NCI-H1105 (cell line): ENCODE measurements at places on chromosomes 11 and 22.

DNA sequence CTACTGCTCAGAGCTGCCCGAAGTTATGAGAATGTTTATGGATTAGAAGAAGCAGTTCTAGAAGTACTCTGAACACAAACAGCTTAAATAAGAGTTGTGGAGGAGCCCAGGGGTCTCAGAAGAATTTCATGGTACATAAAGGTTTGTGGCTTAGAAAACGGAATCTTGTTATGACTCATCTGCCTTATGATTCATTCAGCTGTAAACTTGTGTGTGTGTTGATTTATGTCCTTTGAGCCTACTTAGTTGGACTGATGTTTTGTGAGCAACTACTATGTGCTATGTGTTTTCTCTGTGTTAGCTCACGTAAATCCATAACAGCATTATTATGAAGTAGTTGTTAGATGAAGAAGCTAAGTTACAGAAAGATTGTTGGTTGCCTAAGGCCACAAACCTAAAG is 203.7 kb downstream of the PGR start:
- DNase-seq: no peak

DNA sequence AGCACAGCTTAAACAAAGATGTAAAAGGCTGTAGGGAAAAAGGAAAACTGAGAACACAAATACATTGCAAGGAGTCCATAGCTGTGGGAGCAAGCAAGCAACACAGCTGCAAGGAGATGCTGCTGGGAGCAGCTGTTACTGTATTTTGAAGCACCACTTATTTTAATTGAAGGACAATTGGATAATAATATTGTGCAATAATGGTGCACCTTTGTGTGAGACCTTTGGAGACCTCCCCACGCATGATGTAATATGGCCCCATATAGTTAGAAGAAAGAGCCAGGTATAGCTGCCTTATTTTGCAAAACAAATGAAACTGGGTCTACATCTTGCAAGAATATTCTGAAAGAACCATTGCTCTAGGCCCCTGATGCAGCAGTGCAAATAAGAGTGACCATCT is 191.1 kb upstream of the KIRREL3 start:
- peak; percentile 70 for DNase-seq

- no peak for DNase-seq
Observed at GRCh38 chr22:40560551-40560950, 76.0 kb downstream of the MRTFA start.

DNA sequence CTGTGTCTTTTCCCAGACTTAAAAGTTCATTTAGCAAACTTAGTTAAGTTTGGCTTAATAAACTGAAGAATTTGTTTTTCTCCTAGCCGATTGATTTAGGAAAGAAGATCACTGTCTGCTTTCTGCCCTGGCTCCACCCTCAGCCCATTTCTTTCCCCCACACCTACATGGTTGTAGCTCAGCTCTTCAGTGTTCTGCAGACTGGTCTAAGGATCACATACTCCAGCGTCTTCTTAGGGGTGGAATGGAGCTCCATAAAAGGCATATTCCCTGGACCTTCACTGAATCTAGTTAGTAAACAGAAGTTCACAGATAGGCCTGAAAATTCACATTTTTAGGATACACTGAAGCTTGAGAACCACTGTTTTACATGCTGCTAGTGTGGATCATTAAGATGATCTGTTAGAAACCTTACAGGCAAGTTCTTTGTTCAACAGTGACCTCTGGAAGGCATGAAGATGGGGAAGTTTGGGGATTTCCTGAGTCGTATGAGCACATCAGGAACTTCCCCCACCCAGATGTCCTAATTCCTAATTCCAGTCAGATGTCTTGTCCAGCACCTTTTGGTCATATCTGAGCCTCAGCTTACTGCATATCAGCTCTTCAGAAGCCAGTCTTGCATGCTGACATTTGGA is 16.8 kb downstream of the PIWIL4 start:
- DNase-seq: no peak

- no peak for DNase-seq
Observed at GRCh38 chr22:50460938-50461337, 13.9 kb downstream of the SBF1 start.

- no peak for DNase-seq
Observed at GRCh38 chr11:103274025-103274424, 164.8 kb downstream of the DYNC2H1 start.

DNA sequence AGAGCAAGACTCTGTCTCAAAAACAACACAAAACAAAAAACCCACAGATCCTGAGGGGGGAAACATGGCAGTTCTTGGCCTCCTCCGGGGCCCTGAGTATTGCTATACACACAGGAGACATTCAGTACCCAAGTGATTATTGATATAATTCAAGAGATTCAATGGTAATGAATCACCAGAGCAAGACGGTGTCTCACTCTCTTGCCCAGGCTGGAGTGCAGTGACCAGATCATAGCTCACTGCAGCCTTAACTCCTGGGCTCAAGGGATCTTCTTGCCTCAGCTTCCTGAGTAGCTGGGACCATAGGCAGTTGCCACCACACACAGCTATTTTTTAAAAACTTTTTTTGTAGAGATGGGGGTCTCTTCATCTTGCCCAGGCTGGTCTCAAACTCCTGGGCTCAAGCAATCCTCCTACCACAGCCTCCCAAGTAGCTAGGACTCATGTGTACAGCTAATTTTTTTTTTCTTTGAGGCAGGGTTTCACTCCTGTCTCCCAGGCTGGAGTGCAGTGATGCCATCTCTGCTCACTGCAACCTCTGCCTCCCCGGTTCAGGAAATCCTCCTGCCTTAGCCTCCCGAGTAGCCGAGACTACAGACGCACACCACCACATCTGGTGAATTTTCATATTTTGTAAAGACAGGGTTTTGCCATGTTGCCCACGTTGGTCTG is 21.8 kb upstream of the PIK3C2A start:
- no peak for DNase-seq

DNA sequence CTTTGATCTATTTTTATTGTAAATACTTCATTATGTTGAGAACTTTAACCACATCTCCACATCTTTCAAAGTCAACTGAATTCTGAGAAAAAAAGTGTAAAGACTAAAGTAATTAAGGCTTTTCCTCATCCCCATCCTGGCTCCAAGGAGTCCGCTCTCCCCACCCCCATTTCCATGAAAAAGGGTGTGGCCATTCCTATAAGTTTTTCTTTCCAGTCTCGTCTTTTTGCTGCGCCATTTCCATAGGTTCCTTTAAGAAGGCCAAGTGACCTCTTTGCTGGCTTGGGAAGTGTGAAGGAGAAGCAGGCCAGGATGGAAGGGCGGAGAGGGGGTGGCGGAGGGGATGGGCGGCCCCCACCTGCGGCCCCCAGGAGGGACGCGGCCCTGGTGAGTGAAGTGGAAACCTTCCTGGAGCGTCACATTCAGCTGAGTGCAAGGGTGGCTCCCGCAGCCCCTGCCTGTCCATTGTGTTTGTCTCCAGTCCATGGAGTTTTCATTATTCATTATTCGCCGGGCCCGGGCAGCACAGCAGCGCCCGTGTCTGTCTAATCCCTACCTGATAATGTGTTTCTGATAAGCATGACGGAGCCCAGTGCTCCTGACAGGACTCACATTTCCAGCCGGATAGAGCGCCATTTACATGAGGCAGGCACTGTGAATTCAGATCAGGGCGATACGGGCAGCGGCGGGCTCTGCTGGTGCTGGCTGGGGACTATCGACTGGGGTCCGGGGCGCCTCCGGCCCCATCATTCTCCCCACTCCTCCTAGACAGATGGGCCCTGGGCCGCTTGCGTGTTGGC is 739.8 kb downstream of the OPCML start:
- no peak for DNase-seq

DNA sequence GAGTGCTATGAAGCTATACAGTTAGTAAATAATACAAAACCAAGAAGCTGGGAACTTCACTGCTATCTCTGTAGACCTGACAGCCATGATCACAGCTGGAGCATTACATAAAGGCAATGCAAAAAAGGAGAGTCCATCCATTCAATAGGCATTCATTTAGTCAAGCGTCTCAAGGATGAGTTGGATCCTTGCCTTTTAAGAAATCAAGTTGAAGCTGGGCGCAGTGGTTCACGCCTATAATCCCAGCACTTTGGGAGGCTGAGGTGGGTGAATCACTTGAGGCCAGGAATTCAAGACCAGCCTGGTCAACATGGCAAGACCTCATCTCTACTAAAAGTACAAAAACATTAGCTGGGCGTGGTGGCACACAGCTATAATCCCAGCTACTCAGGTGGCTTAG is 48.1 kb upstream of the ALKBH3 start:
- DNase-seq: no peak

DNA sequence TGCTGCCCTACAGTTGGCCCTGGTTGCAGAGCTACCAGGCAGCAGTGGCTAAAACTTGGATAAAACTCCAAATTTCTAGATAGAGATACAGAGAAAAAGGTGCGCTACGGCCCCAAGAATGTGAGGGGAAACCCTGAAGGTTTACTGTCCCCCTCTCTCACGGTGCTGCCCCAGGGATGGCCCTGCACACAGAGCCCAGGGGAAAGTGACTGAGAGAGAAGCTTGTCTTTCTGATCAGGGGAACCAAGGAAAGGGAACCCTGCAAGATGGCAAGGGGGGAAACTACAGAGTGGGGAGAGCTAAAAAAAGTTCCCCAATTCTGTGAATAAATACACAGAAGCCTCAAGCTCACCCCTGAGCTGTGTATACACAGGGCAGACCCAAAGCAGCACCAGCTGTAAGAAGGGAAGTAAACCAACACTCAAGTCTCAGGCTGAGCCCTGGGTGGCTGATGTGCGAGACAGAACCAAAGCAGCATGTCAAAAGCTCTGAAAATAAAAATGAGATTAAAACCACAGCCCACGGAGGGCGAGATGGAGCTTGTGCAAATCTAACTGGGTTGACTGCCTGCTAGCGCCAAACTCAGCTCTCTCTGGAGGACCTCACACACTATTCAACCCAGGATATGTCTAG is 22.1 kb downstream of the GNB1L start:
- DNase-seq: no peak

DNA sequence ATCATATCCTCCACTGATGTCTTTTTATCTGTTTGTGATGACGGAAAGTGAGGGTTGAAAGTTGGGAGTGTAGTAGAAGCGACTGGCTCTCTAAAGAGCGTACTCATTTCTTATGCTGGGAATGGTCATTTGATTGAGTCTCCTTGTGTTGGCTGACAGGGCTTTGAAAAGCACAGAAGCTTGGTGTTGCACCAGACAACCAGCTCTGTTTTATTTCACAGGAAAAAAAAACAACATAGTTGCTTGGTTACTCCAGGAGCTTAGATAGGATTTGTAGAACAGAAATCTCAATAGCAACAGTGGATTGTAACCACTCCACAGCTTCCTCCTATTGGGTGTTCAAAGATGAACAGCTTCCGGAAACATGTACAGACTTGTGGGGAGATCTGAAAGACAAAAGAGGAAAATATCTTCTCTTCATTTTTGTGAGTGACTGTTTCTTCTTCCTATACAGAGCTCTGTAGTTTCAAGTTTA is 2.7 kb downstream of the RBM14 start:
- DNase-seq: no peak
